Lung (tissue), 17 donors: ENCODE measurements at places on chromosomes 2 and 18. TPM values are rescaled to one million over a fixed set of nuclear protein-coding genes. Genes with fewer than 3 reads are reported as not detected.

- no peak for DNase-seq
Measured at GRCh38 chr2:238914648-238915015, 66.7 kb downstream of the TWIST2 start.

- DNase-seq: peak; percentile 12
Measured at GRCh38 chr2:8543060-8543382, 138.8 kb upstream of the ID2 start.

DNA sequence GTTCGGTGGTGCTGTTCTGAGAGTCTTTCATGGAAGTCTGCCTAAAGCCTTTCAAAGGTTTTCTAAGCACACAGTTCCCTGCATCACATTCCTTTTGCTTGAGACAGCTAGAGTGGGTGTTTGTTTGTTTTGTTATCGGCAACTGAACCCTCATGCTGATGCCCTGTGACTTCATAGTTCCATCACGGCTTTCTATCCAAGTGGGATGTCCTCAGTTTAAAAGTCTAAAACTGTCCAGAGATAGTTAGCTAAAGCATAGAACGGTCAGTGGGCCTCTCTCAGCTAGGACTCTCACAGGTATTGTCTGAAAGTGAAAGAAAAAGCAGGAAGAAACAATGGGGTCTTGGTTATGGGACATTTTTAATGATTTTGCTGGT lies 337.3 kb downstream of the OSR1 start:
- peak; percentile 65 for DNase-seq

DNA sequence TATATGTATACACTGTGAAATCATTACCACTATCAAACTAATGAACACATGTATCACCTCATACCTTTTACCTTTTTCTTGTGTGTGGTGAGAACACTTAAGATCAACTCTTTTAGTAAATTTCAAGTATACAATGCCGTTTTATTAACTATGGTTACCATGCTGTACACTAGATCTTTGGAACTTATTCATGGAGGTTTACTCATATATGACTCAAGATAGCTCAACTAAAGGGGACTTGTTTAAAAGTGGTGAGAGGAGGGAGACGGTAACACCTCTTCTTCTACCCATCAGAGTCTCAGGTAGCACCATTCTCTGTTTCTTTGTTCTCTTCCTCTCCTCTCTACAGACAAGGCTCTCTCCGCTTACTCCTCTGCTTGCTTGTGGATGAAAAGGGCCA lies 36.1 kb upstream of the TMEM178A start:
- no peak for DNase-seq

NT5DC4 gene
- 0.83 TPM for total RNA-seq
